ENCODE measurements at places on chromosomes 16 and 17.

DNA sequence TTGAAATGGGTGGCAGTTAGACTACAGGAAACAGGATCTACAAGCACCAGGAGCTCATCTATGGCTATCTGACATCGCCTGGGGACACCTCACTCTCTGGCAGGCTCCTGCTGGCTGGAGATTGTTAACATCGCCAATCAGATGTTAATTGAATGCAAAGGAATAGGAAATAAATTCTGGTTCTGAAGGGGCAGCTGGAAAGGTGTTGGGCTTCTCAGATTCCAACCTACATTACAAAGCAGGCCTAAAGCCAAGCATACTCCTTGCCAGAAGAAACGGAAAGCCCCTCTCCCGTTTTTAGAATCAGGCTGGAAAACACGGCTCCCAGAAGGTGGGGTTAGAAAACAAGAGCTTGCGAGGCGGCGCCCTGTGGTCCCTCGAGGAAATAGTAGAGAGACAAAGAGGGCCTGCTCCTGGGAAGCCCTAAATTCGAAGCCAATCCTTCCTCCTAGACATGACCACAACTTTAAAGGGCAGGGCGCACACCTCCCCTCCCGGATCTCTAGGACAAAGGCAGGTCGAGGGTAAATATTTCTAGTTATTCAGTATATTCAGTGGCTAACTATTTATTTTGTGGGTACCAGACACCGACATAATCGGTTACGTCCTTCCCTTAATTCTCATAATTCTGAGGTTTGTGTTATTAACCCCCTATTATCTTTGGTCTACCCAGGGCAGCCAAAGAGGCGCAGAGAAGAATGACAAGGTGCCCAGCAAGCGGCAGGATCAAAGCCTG lies 763 bp upstream of the TOM1L1 start:
- DNase-seq = no peak

GRCh38 chr17:81967533-81968395 lies 6.8 kb upstream of the NOTUM start:
- DNase-seq = no peak

GRCh38 chr16:27401768-27402568 lies at the start of gene IL21R:
IL21R (plus strand) TSS chr16:27402174; CDS start chr16:27430072, 27,898 bp downstream.
- peak; percentile 30 for DNase-seq

- DNase-seq = no peak
Observed at GRCh38 chr17:49766918-49767530, 3.1 kb upstream of the FAM117A start.

DNA sequence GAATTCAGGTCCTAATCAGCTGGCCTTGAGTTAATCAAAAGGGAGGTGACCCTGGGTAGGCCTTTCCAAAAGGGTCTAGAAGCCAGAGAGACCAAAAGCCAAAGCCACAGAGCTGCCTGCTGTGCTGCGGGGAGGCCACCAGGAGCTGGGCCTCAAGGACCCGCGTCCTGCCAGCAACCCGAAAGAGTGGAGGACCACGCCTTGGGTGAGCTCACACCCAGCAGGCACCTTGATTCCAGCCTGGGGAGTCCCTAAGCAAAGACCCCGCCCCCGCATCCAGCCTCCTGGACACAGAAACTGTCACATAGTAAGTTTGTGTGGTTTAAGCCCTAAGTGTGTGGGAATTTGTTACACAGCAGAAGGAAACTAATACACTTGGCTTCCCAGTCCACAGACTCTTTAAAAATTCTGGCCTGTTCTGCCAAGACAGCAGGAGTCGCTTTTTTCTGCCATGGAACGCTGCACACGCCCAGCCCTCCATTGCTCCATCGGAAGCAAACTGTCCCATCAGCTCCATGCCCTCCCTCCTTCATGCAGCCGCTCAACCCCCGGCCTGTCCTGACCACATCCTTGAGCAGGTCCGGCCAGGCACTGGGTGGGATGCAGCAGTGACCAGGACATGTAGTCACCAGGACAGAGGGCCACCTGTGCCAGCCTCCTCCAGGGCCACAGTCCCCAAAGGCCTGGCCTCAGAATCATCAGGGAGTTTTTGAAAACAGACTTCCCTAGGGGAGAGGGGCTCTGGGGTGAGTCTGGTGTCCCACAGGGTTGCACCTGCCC lies 20.9 kb upstream of the RASD1 start:
- no peak for DNase-seq

DNA sequence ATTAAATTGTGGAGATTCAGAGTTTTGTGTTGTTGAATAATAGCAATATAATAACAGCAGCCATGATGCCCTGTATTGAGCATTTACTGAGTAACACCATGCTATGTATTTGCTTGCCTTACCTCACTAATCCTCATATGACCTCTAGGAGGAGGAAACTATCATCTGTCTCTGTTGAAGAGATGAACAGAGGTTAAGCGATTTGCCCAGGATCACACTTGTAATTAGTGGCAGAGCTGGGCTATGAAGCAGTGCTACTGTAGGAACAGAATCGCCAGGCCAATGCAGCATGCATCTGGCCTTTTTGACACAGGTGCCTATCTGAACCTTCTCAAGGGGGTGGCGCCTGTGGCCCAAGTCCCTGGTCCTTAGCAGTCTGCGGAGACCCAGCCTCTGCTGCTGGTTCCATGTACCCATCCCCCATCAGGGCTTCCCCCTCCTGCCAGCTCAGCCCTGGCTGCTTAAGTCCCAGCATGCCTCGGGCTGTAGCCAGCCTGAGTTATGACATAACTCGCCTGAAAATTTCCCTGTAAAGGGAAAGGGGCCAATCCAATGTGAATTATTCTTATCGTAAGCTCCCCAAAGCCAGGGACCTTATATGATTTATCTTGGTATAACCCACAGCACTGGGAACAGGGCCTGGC lies 50.4 kb upstream of the HS3ST2 start:
- no peak for DNase-seq

DNA sequence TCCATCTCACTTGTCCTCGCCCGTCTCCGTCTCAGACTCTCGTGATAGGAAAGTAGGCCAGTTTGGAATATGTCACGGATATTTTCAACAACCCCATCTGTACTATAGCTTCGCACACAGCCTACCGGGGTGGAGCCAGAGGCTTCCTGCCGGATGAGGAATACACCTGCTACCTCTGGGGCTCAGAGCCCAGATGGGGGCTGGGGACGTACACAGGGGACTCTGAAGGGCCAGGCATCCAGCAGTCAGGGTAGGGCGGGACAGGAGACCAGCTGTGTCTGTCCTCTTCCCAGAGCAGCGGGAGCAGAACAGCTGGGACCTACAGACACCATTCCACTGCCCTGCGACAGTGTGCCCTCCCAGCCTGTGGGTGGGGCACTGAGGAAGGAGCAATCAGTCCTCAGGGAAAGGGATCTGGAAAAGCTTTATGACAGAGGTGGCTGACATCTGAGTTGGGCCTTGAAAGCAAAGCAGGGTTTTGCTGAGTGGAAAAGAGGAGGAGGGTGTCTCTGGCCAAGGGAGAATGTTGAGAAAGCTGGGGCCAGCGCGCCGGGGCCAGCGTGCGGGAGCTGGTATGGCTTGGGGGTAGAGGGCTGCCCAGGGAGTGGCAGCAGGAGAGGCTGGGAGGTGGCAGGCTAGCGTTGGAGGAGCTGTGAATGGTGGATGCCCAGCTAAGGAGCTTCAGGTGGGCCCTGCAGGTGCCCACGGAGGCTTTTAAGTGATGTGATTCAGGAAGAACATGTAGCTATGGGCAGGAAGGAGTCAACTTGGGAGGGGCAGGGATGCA lies 11.5 kb upstream of the SRCIN1 start:
- DNase-seq = no peak

DNA sequence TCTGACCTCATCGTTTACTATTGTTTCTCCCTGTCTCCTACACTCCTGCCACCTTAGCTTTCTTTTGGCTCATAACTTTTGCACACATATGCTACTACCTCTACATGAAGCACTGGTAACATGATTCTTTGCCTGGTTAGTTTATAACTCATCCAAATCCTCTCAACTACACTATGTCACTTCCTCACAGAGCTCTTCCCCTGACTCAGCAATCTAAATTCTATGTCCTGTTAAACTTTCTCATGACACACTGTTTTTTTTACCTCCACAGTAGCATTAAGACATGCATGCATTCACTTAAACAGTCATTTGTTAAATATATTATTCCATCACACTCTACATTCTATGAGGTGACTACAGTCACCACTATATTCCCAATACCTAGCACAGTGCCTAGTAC lies 19.7 kb downstream of the APPBP2 start:
- DNase-seq = no peak

GRCh38 chr16:51922476-51922875 lies 624.5 kb downstream of the TOX3 start:
- no peak for DNase-seq

DNA sequence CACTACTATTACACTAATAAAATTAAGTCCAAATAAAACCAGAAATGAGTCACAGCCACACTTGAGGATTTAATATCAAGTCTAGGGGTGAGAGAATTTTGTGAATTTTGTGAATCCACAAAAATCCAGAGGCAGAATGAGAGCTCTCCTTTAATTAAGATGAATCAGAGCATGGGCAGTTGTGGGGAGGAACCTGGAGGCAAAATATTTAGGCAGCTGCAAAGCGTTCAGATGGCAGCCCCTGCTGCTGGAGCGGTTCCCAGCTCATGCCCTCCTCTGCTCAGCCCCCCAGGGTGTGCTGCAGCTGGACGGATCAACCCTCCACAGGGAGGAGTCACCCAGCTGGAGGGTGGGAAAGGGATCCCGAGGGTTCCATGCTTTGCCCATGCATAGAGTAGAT lies 43.4 kb upstream of the IRX6 start:
- DNase-seq = no peak

GRCh38 chr17:72887917-72888316 lies 204.6 kb downstream of the SLC39A11 start:
- no peak for DNase-seq

DNA sequence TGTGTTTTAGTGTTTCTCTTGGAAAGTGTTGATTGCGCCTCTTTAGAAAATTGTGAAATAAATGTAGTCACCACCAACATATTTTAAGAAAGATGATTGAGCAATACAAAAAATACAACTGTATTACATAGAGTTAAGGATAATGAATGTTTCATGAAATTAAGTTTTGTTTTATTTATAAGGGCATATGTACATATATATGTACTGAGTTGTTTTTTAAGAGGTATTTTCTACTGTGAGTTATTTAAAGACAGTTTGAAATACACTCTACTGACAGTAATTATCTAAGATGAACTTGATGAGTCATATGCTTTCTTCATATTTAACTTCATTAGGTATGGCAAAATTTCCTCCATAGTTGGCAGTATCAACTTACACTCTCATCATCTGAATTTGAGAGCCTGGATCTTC lies 411.7 kb downstream of the HS3ST3B1 start:
- DNase-seq = no peak

Measured in T1000 (cell line).